ENCODE measurements at places on chromosomes 7 and 10.

DNA sequence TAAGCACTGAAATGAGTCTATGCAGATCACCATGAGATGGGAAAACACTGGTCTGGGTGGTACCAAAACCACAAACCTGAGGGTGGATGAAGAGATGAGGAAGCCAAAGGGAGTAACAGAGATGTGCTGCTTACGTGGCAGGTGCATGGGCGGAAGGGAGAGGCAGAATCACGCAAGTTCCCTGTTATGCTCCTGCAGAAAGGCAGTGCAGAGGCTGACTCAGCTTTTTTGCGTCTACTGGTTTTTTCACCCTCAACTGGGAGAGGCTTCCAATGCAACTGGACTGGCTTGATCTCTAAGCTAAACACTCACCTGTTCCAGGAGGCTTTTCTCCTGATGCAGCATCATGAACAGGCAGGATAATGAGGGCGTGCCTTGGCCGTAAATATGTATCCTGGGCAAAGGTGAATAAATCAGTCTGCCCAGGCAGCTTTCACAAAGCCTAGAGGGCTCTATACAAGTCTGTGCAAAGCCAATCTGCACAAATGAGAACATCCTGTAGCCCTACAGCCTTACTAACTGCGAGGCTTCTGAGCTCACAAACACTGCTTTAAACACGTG is 95.4 kb upstream of the AFAP1L2 start:
- no peak for DNase-seq

- no peak for DNase-seq
Measured at GRCh38 chr10:44238212-44238611, 146.7 kb downstream of the CXCL12 start.

DNA sequence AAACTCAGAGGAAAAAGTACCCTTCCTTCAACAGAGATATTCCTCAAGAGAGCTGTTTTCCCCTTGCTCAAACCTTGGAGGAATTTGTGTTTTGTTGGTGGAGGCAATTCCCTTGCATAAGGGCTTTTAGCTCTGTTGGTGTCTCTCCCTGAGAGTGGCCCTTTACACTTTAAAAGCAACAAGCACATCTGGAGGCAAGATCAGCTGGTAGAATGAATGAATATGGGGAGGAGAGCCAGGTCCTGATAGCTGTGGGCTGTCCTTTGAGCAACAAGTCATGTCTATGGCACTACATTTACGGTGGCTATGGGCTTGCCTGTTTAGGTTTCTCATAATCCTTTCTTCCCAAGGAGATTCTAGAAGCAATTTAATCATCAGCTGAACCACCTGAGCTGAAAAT is 384.0 kb downstream of the SORCS3 start:
- DNase-seq: no peak

DNA sequence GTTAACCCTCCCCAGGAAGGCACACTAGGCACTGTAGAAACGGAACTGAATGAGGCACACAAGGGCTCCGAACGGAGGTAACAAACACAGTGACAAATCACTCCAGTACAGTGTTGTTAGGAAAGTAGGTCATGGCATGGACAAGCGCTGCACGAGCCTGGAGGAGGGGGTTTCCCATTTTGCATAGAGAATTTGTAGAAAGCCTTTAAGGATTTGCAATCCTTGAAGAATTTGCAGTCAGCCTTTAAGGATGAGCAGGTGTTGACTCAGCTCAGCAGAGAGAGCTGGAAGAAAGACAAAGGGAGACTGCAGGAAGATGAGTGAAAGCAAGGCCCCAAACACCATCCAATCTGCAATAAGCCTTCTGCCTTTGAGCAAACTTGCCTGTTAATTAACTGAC is 51.1 kb upstream of the PPP1R3C start:
- DNase-seq: no peak

- no peak for DNase-seq
Measured at GRCh38 chr7:65459438-65459837, 85.8 kb downstream of the ZNF92 start.

DNA sequence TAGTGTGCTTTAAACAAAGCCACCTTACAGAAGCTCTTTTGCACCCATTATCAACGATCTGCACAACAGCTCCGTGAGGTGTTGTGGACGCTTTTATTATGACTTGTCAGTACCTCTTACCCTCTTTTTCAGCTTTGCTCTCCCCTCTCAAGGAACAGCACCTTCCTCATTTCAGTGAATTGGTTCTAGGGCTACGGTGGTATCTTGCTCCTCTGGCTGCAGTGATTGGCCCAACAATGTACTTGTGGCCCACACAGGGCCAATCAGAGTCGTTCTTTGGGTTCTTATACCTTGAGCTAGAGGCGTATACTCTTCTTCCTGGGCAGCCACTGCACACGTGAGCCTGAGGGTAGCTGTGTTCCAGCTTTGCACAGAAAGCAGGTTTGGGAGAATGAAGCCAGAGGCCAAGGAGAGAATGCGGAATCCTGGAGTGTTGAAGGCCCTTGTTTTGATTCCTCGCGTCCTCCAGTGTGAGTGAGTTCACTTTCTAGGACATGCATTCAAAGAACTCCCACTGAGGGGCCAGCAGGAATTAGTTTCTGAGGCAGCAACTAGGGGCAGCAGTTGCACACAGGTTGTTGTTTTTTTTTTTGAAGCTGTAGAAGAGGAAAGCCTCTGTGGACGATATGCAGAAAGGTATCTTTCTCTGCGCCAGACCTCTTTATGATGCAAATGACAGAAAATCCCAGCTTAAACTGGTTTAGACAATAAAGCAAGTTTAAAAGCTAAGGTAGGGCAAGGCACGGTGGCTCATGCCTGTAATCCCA is 49.8 kb upstream of the PDZD8 start:
- DNase-seq: no peak

DNA sequence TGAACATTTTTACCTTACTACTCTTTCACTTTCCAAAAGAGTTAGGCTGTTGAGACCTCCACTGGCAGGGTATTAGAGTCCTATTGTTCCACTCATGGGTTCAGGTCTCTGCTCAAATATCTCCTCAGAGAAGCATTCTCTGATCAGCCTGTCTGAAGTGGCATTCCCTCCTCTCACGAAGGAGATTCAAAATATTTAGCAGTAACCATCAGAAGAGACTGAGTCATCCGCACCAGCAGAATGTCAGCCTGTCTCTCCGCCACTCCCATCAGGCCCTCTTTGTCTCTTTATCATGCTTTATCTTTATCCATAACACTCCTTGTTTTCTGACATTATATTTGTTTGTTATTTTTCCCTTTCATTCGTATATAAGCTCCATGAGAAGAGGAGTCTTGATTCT is 79.1 kb downstream of the AASS start:
- no peak for DNase-seq

- no peak for DNase-seq
Measured at GRCh38 chr7:68828575-68828974, 769.7 kb upstream of the AUTS2 start.

DNA sequence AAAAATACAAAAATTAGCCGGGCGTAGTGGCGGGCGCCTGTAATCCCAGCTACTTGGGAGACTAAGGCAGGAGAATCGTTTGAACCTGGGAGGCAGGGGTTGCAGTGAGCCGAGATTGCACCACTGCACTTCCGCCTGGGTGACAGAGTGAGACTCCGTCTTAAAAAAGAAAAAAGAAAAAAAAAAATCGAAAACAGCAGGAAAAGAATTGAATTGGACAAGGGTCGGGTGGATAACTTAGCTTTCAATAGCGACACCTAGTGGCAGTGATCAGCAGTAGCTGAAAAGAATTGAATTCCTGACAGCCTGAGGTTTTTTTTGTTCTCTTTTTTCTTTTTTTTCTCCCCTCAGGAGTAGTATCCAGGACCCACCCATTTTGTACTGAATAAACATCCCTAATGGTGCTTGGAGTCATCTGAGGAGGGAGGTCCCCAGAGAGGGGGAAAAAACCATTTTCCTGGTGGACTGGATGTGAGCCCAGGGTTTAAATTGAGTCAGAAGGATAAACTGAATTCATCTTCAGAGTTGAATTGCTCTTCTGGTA is 55.1 kb downstream of the CYCS start:
- peak; percentile 48 for DNase-seq

DNA sequence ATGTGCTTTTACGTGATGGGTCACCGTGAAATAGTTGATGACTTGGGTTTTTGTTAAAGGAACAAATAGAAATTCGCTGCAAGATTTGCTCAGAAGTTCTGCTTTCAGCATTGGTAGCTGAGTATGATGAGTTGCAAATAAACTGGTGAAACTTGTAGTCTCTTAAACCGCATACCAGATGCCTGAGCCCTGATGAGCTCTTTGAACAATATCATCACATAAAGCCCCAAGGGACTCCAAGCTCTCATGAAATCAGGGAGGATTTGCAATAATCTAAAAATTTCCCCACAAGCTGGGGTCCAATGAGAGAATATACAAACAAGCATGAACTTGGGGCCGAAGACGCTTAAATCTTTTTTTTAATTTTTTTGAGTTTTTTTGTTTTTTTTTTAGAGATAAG is 312.4 kb downstream of the CALN1 start:
- no peak for DNase-seq

DNA sequence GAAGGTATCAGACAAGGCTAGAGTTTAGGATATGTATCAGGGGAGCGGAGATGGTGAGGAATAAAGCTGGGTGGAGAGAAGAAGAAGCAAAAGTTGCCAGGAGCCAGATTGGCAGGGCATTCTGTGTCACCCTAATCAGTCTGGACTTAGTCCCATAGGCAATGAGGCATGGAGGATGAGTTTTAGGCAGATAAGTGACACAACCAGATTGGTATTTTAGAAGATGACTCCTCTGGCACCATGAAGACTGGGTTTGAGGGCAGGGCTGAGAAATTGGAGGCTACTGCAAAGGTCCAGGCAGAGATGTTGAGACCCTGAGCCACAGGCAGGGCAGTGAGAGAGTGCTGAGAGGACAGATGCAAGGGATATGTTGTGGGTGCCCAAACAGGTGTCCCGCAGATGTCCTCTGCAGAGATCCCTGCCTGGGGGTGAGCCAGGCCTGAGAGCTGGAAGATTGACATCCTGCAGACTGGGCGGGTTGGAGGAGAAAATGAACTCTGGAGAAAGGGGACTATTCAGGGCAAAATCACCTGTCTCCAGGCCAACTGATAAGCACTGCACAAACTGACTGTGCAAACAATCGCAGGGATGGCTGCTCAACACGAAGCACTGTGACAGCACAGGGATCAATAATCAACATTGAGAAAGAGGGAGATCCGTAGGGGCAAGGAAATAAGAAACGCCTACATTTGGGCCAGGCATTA is 11.9 kb upstream of the HABP2 start:
- no peak for DNase-seq

- DNase-seq: no peak
Measured at GRCh38 chr7:2336626-2337299, 17.9 kb upstream of the EIF3B start.

GRCh38 chr10:49360271-49361177 is 35.4 kb downstream of the DRGX start:
- DNase-seq: no peak

DNA sequence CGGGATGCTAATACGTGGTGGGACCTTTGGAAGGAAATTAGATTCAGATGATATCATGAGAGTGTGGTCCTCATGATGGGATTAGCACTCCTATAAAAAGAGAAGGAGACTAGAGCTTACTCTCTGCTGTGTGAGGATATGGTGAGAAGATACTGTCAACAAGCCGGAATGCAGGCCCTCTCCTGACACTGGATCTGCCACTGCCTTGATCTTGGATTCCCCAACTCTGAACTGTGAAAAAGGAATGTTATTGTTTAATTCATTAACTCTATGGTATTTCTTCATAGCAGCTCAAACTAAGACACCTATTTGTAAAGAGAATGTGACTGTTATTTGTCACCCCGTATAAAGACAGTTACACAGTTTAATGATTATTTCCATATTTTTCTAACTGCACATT is 1227.5 kb upstream of the C7orf33 start:
- DNase-seq: no peak

DNA sequence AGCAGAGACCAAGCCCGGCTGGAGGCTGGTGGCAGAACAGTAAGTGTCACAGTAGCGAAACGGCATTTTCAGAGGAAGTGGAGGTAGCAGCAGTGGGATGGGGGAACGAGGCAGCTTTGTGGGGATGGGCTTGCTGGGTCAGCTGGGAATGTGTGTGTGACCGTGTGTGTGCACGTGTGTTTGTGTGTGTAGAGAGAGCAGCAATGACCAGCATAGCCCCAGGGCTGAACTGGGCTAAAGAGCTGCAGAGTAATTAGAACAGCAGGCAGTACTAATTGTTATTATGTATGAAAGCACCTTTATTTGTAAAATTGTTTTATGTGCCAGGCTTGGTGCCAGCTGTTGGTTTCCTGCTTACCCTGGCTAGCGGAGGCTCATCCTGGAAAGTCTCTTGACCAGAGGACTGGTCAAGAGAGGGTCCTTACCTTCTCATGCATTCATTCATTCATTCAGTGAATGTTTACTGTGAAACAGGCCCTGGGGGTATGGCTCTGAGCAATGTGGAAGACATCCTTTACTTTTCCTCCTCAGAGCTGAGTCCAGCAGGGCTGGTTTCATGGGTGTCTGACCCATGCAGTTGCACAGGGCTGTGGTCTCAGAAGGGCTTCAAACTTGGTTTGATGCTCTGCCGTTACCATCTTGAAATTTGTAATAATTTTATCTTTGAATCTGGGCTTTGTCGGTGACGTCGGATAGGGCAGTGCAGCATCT is 184.6 kb downstream of the SEC23IP start:
- DNase-seq: no peak

GRCh38 chr7:4836206-4836661 is 25.6 kb downstream of the PAPOLB start:
- no peak for DNase-seq

GRCh38 chr7:79506481-79506880 is 53.0 kb upstream of the MAGI2 start:
- no peak for DNase-seq

- DNase-seq: peak; percentile 87
Measured at GRCh38 chr10:73772281-73773151, 9.3 kb upstream of the CHCHD1 start.

DNA sequence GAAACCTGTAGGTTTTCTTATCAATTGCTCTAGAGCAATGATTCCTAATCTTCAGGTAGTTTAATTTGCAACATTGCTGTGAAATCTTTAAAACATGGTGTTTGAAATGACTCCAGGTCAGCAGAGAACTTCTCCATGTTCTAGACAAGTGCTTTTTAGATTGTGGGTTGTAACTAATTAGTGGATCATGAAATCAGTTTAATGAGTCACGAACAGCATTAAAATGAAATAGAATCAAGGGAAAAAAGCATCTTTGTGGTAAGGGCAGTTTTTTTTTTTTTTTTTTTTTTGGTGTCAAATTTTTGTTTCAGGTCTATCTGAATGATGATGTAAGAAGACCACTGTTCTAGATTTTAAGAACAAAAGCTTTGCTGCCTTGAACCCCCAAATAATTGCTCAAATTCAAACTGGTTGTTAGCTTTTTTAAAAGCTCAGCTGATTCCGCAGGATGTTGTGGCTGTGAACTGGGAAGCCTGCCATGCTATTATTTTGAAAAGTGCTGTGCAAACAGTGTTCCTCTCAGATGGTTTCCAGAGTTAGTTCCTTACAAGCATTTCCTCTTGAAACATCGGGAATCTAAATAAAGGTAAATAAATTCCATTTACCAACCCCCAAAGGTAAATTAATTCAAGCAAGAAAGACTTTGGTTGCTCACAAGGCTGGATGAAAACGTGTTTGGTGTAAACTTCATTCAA is 13.1 kb upstream of the PDK4 start:
- DNase-seq: peak; percentile 66

- DNase-seq: peak; percentile 62
Measured at GRCh38 chr7:42753367-42753766, 158.5 kb downstream of the C7orf25 start.

Data from midbrain (tissue), 1 donor.